ENCODE measurements at places on chromosomes 16 and 17. TPM values are rescaled to one million over a fixed set of nuclear protein-coding genes. Genes with fewer than 3 reads are reported as not detected.

Gene TBC1D3H
- not detected for total RNA-seq

- DNase-seq = no peak
- H3K36me3 ChIP-seq = no peaks in the 10 kb centered on the region
- H3K27ac ChIP-seq = no peak overlapping the region
- no peaks in the 10 kb centered on the region for H3K4me1 ChIP-seq
- H3K27me3 ChIP-seq = peaks cover 8% of the 10 kb centered on the region
- H3K4me3 ChIP-seq = no peak overlapping the region
Observed at GRCh38 chr17:33776903-33777302, 478.2 kb upstream of the CCL2 start.

GRCh38 chr17:7887482-7888183 lies 956 bp upstream of the CHD3 start:
- peak overlapping the region; percentile 89 for H3K4me3 ChIP-seq
- no peaks in the 10 kb centered on the region for H3K27me3 ChIP-seq
- H3K27ac ChIP-seq = peak overlapping the region; percentile 99
- peak; percentile 96 for DNase-seq
- no peaks in the 10 kb centered on the region for H3K36me3 ChIP-seq

DNA sequence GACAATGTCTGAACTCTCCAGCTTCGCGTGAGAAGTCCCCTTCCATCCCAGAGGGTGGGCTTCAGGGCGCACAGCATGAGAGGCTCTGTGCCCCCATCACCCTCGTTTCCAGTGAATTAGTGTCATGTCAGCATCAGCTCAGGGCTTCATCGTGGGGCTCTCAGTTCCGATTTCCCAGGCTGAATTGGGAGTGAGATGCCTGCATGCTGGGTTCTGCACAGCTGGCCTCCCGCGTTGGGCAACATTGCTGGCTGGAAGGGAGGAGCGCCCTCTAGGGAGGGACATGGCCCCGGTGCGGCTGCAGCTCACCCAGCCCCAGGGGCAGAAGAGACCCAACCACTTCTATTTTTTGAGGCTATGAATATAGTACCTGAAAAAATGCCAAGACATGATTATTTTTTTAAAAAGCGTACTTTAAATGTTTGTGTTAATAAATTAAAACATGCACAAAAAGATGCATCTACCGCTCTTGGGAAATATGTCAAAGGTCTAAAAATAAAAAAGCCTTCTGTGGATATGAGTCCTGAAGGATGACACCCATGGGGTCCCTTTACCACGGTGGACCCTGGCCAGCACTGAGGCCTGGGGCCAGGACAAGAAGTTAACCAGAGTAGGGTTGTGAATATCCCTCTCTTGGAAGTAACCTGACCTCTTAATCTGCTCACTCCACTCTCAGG lies 10.5 kb upstream of the ITGAD start:
- H3K36me3 ChIP-seq = no peaks in the 10 kb centered on the region
- no peak overlapping the region for H3K27ac ChIP-seq
- H3K4me3 ChIP-seq = no peak overlapping the region

- H3K27ac ChIP-seq = no peak overlapping the region
- H3K4me1 ChIP-seq = no peaks in the 10 kb centered on the region
- no peak for DNase-seq
- no peak overlapping the region for H3K4me3 ChIP-seq
- no peaks in the 10 kb centered on the region for H3K27me3 ChIP-seq
- no peaks in the 10 kb centered on the region for H3K36me3 ChIP-seq
Observed at GRCh38 chr16:88208112-88208511, 174.6 kb upstream of the ZNF469 start.

All from breast epithelium (tissue), 4 donors.